ENCODE measurements at places on chromosomes 4 and X.

DNA sequence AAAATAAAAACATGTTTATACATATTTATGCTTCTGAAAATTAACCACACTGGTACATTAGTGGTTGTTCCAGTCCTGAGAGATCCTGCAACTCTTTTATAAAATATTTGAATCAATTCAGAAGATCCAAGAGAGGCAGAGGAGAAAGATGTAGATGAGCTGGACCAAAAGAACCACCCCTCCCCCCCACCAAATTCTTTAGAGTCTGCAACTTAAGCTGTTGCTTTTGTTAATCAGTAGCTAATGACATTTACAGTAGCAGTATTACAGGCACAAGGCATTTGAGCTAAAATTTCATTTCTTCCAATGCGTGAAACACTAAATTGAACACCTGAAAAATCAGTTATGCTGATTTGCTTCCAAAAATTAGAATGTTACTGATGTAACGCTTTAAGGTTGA, 61.5 kb downstream of the PDK3 start:
- DNase-seq, result peak; percentile 49

DNA sequence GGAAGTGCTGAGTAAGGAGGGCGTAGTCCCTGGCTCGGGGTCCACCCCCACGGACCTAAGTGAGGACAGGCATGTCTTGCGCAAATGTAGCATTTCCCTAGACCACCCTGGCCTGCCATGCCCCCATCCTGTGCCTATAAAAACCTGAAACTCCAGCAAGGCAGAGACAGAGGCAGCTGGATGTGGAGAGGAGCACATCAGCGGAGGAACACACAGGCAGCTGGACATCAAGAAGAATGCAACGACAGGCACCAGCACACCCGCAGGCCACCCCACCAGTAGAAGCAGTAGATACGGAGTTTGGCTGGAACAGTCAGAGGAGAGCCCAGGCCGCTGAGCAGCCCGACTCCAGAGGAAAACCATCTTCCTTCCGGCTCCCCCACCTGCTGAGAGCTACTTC, 345.9 kb downstream of the FSTL5 start:
- no peak for DNase-seq

DNA sequence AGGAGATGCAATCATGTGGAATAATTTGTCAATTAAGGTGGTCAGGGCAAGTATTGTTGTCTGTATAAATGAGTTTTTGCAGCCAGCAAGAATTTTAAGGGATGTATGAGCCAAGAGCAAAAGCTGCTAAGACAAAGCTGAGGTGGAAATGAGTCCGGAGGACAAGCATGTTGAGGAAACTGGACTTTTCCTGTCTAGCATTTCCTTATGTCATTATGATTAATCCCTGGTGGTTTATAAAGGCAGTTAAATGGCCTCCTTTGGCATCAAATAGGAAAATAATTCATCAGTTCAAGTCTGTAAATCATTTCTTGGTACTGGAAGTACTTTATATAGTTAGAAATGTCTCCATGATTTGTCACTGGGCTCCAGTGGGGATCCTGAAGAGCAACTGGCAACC, 61.6 kb upstream of the TEX13A start:
- no peak for DNase-seq

DNA sequence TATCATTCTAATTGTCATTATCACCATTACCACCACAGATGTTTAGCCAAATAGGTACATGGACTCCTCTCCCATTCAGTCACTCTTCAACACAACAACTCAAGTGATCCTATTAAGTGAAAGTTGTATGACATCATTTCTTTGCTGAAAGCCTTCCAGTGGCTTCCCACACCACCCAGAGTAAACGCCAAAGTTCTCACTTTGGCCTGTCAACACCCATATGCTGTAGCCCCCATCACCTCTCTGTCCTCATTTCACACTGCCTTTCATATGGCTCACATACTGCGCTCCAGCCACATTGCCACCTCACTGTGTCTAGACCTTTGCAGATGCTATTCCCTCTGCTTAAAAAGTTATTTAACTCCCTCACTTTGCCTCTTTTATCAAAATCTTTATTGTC, 682.3 kb downstream of the ADGRL3 start:
- DNase-seq, result no peak

GRCh38 chrX:17580539-17581152, 156.6 kb upstream of the SCML1 start:
- DNase-seq, result peak; percentile 90

DNA sequence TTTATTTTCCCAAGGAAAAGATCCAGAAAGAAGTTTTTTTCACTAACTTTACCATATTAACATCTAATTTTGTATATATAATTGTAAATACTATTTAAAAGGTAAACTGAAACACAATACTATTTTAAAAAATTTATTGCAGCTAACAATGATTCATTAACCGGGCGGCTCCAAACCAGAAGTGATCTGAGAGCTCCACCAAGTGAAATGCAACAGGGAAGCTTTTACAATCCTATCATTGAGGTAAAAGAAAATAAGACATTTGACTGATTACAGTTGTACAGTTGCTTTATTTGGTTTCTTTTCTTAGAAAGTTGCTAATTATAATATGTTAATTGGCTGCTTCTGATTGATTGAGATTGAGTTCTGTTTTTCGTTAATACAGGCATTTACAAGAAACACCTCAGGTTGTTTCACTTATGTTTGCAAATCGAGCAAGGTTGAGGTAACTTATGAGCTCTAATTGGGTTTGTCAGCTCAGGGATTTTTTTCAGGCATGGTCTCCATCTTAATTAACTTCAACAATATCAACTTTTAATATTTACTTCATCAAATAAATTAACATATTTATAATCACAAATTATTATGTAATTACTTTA, 220.2 kb upstream of the UGT8 start:
- DNase-seq, result peak; percentile 58

DNA sequence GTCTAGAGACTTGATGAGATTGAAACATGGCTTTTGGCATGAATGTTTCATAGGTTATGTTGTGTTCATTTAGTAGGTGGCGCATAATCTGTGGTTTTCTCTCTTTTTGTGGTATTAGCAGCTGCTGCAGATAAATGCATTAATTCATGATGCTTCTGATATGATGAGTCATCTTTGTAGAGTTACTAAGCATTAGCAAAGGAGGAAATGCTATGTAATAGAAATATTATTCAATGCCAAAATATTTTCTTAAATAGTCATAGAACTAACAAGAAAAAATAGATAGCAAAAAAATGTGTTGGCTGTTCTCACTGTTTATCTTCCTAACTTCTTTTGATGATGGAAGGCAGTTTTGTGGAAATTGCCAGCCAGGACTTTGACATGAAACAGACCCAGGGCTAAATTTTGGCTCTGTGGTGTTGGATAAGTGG, 3.6 kb downstream of the ZXDB start:
- DNase-seq, result no peak
